ENCODE measurements at places on chromosomes 5 and 9.

GRCh38 chr5:173669483-173669882 is 53.0 kb upstream of the BOD1 start:
- DNase-seq = no peak

DNA sequence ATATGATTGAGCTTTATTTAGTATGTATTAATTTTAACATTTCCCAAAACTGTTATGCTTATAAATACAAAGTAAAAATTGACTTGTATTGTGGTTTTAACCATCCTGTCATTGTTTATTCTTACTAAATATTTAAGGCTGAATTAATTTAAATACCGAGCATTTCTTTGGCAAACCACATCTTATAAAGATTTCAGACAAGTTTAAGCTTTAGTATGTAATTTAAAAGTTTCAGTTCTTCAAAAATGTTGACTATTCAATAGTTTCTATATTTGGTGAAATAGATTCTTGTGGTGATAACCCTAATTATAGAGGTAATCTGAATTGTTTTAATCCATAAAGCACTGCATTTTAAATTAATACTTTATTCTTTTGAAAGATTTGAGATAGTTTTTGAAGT is 65.5 kb downstream of the CCNH start:
- DNase-seq = peak; percentile 18

- no peak for DNase-seq
Observed at GRCh38 chr5:87360132-87360531, 52.6 kb downstream of the CCNH start.

- no peak for DNase-seq
Observed at GRCh38 chr9:134433909-134434882, 107.9 kb downstream of the RXRA start.
